ENCODE measurements at places on chromosomes 5 and 9.

- DNase-seq = peak; percentile 59
Observed at GRCh38 chr9:98315551-98316060, 60.2 kb upstream of the TBC1D2 start.

- DNase-seq = no peak
Observed at GRCh38 chr5:56446728-56447127, 213.6 kb upstream of the ANKRD55 start.

- DNase-seq = no peak
Observed at GRCh38 chr5:171469326-171469725, 49.9 kb downstream of the FGF18 start.

DNA sequence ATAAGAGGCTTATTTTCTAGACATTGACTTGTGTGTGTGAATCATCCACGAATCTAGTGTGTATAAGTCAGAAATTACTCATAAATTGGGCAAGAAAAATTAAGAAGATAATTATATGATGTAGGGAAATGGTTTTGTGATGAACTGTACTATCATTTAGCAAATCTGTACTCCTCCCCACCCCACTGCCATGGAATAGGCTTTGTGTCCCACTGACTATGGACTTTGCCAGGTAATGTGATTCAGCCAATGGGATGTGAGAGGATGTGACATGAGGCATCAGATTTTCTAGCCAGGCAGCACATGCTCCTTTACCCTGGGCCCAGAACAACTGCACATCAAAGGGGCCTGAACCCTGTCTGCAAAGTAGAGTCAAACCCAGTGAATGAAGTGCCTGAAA is 406.6 kb downstream of the CTNND2 start:
- no peak for DNase-seq

- DNase-seq = no peak
Observed at GRCh38 chr9:108093773-108094675, 604.5 kb upstream of the KLF4 start.

GRCh38 chr9:127629468-127630081 is 17.5 kb downstream of the STXBP1 start:
- DNase-seq = no peak

DNA sequence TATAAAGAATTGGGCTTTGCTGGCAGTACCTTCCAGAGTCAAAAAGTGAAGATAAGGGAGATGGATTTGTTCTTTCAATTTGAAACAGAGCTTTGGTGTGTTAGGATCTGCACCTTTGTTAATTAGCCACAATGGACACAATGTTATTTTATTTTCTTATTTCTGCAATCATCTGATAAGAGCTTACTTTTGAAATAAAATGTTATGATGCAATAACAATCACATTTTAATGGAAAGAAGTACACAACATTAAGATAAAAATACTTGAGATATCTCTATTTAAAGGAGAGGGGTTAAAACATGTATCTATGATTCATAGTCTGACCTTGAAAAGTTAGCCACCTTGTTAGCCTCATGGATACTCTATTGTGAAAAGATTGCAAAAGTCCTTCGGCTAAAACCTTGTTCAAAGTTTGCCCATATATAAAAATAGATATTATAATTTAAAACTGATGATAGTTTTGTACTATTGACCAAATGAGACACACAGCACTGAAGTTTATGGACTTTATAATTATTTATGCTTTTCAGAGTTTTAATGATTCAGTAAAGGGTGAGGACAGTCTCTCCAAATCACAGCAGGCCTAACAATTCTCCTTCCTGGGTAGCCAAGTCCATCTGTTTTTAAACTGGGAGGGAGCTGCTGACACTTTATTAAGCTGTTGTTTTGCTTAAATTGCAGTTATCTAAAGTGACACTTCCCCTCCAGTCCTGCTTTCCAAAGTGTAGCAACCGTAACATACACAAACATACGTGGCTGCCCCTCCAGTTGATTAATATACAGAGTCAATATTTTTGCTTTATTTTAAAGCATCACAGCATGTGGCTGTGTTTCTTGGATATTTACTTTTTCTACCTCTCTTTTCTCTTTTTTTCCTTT is 47.6 kb upstream of the DAP start:
- no peak for DNase-seq

GRCh38 chr5:124628721-124629596 is 117.5 kb downstream of the ZNF608 start:
- no peak for DNase-seq

- DNase-seq = no peak
Observed at GRCh38 chr9:105171589-105171988, 72.9 kb upstream of the SLC44A1 start.

DNA sequence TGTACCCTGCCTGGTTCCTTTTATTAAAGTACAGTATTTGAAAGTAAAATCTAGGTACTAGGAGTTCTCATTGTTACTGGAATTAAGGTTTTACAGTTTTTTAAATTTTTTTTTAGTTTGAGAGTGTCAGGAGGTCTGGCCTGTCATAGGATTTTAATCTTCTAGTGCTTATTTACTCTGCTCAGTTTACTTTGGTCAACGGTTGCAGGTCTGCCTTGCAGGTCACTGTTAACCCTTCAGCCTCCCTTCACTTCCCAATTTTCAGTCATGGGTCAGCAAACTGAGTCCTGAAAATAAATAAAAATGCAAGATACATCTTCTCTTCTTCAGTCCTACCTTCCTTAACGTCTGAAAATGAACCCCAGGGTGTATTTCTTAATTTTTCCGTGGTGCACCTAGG is 18.8 kb upstream of the PTBP3 start:
- no peak for DNase-seq

- no peak for DNase-seq
Observed at GRCh38 chr5:148443998-148444397, 60.2 kb downstream of the FBXO38 start.

GRCh38 chr5:58366461-58366860 is 93.4 kb downstream of the PLK2 start:
- DNase-seq = no peak

DNA sequence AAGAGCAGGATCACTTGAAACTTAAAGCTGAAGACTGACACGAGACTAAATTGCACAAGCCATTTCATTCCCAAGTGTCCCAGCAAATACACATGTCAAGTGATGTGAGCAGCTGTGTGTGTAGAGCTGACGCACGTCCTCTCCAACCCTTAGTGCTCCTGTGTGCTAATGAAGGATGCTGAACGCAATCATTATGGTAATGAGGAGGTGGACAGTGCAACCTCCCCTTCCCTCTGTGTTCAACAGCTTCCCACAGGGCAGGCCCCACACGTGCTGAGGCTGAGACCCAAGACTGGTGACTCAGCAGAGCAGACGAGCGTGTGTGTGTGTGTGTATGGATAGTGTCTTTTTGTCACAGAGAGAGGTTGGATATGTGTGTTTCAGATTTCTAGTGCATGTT is 702.1 kb downstream of the SEMA5A start:
- DNase-seq = no peak

DNA sequence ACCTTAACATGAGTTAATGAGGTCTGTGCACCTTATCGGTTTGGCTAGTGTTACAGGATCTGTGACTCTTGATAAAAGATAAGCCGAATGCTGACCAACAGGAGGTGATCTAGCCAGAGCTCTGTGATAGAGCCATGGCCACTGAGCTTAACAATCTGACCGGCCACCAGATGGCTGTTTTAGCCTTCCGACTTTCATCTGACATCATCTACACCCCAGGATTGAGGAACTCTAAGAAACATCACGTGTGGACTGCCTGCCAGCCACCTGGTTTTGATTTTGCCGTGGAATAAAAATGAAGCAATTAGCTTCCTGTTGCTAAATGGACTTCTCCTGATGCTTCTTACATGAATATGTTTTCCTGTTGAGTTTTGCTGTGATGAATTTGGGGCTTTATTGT is 281.3 kb downstream of the CEMIP2 start:
- DNase-seq = no peak

GRCh38 chr5:134063188-134063820 is 51.2 kb upstream of the TCF7 start:
- DNase-seq = no peak

DNA sequence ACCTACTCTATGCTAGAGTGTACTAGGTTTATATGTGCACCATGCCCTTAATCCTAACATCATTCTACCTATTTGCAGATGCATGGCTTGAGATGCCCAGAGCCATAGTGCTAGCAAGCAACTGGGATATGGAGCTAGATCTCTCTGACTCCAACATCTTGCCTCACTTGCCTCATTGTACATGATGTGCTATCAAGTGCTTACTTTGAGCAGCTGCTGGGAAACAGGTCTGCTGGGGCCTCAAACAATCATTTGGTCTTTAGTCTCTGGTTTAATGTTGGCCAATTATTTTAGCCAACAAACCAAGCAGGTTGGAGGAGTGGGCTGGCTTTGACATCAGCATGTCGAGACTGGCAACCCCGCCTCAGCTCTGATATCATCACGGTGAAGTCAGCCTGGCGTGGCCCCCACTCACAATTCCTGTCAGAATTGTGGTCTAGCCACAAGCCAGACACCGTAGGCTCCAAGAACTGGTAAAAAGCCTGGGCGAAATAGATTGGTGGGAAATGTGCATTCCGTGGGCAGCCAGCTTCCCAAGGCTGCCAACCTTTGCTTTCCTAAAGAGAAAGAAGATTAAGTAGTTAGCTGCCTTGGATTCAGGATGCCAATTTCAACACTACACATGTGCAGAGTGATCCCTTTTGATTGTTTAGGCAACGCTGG is 21.1 kb upstream of the GAS1 start:
- DNase-seq = no peak

- no peak for DNase-seq
Observed at GRCh38 chr9:74333384-74334032, 163.6 kb upstream of the RORB start.

DNA sequence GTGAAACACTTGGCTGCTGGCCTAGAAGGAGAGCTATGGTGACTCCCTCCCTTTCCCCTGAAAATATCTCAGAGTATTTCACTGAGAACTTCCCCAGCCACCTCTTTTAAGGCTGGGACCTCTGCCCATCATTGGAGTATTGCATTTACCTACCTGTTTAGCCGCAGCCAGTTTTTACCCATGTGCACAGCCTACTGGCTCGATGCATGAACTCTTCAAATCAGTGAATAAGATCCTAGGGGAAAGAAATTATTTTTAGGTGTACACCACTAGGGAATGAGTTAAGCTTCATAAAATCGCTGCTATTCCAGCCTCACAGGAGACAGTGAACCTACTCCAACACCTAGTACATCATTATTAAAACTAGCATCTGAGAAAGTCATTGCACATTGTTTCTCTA is 16.8 kb upstream of the FAM174A start:
- no peak for DNase-seq

- DNase-seq = no peak
Observed at GRCh38 chr9:90032296-90033027, 427.6 kb downstream of the GADD45G start.

DNA sequence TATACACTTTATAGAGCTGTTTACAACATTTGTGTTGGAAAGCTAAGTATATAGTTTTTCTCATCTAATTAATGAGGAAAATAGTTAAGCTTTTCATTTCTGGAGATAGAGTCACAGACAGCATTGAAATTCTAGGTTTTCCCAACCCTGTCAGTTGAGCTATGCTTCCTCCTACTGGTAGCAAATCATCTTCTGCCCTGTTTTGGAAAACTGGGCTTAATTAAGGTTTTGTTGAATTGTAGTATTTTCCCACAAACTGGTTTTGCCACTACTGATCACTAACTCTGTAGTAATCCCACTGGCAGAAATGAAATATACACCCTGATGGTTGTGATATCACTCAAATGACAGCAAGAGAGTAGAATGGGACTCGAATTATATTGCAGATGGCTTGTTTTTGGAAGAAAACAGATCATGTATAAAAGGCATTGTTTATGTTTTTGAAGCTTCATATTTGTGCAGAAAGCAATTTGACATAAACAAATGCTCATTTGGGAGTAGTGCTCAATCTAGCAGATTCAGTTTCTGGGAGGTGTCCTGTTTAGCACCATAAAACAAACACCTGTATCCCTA is 46.6 kb downstream of the CD180 start:
- no peak for DNase-seq

GRCh38 chr9:15873573-15874177 is 320.8 kb downstream of the CCDC171 start:
- no peak for DNase-seq

DNA sequence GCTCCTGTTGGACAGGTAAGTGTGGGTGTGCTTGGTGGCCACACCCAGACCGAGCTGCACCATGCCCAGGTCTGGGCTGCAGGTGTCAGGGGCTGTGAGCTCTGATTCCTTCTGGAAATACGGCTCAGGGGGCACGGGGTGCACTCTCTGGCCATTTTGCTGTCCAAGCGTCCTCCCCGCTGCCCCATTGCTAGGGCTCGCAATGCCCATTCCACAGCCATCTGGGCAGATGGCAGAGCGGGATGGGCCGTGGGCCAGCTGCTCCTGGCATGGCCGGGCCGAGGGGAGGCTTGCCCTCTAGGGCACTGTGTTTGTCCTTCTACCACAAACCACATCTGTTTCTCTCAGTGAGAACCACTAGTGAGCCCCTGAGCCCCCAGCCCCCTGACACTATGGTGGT is 67.9 kb upstream of the RXRA start:
- no peak for DNase-seq

- DNase-seq = no peak
Observed at GRCh38 chr9:127974001-127974768, 6.6 kb downstream of the EEIG1 start.

DNA sequence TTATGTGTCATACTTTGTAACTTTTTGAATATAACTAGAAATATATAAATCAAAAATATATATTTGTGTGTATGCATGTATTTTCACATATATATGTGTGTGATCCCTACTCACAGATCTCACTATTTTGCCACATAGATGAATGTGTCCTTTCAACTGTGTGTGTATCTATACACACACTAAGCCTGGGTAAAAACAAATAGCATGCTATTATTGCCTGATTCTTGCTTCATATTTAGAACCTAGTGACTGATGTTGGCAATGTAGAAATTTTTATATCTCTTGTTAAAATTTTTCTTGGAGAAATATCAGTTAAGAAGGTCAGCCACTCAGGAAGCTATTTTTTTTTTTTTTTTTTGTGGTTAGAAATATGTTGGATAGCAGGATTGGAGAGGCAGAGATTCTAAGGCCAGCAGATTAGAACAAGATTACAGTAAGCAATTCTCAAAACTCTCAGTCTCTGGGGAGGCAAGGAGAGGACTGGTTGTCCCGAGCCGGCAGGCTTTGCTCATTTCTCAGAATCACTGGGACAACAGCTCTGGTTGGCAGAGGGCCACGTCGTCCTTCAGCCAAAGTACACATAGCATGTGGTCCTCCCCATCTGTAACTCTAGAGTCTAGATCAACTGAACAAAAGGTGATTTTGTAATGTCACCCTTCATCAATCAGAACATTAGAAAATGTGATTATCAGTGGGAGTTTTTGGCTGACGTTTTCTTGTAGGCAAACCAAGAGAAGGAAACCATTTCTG is 19.7 kb downstream of the C6 start:
- DNase-seq = no peak

- DNase-seq = no peak
Observed at GRCh38 chr9:86663905-86664304, 283.4 kb downstream of the GAS1 start.

GRCh38 chr5:84861306-84861705 is 476.6 kb upstream of the EDIL3 start:
- DNase-seq = no peak

DNA sequence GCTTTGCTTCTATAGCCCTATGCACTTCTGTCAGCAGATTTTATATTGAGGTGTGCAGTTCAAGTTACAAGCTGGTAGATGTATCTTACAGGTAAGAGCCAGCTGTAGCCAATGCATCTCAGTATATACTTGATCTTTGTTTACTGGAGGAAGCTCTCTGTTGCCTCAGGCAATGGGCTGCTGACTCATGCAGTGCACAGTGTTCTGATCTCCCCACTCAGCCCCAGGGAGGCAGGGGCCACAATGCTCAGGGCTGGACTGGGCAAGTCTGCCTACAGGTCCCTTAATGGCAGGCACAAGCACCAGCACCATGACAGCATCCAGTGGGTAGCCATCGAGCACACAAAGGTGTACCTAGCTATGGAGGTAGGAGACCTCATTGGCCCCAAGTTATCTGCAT is 178.8 kb upstream of the CDH10 start:
- no peak for DNase-seq
